ENCODE measurements at places on chromosomes 11 and 22. TPM values are rescaled to one million over a fixed set of nuclear protein-coding genes. Genes with fewer than 3 reads are reported as not detected.

C1QTNF4 gene
- 15.4 TPM for total RNA-seq

DNA sequence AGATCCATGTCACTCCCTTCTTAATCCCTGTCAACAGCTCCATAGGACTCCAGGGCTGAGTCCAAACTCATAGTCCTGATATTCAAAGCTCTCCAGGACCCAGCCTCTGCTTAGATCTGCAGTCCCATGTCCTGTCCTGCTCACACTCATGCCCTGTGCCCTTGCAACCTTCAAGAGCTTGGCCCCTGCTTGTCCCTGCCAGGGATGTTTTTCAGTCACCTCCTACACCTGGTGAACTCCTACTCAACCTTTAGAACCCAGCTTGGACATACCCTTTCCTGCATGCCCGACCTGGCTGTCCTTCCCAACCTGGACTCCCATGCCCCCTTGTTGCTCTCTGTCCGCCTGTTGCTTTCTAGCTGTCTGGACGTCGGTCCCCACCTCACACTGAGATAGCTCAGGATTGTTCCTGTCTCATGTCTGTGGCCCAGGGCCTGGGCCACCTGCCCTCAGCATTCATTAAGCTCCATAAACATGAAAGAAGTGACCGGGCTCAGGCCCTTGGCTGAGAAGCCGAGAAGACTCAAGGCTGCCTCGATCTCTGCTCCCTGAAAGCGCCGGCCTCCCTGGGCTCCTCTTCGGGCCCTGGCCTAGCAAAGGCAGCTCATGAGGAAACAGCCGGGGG, 48.8 kb upstream of the RTL6 start:
- DNase-seq = no peak

DNA sequence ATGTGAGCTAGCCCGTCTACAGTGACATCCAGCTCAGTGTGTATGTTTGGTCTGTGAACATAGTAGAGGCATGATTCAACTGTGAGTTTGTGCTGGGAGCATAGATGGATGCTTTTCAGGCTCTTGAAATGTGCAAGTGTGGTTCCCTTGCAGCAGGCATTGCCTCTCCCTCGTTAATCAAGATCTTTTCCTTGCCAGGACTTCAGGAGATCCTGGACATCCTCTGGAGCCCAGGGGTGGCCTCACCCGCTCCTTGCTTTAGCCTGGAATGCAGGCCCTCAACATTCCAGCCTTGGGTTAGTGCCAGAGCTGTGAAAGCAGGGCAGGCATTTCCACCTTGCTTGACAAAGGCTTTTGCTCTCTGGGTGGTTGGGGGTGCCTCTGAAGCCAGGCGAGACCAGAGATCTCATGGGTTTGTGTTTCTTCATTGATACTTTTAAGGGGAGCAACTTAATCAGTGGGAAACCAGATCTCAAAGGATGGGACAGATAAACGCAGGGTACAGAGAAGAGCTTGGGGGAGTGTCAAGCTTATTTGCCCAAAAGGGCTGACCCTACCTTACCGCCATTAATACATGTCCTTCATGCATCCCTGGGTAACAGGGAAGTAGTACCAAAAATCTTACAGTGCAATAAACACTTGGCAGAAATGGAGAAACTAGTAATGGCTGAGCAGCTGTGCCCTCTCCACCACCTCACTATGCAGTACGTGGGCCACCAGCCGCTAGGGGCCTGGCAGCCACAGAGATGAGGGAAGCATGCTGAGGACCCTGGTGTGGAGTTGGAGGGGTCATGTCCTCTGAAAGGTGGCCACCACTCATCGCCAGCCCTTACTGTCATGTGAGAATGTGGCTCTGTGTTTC, 72.1 kb downstream of the PTPRJ start:
- no peak for DNase-seq

DNA sequence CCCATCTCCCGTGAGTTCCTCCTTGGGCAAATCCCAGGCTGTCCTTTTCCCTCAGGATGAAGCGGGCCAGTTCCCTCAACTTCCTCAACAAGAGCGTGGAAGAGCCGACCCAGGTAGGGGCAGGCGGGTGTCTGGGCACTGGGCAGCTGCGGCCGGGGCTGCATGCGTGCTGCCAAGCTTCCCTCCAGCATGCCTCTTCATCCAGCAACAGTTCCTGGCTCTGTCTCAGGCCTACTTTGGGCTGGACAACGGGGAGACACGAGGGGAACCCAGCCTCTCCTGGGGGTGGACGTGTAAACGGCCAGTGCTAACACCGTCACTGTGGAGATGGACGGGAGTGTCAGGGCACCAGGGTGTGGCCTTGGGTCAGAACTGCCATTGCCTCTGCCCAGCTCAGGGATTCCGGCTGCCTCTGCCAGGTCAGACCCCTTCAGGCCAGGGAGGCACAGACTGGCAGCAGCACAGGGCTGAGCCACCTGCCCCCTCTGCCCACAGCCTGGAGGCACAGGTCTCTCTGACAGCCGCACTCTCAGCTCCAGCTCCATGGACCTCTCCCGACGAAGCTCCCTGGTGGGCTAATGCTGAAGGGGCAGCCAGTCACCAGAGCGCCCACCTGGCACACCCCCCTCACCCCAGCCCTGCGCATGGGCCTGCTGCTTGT, 1.9 kb upstream of the RAB1B start:
- DNase-seq = no peak

DNA sequence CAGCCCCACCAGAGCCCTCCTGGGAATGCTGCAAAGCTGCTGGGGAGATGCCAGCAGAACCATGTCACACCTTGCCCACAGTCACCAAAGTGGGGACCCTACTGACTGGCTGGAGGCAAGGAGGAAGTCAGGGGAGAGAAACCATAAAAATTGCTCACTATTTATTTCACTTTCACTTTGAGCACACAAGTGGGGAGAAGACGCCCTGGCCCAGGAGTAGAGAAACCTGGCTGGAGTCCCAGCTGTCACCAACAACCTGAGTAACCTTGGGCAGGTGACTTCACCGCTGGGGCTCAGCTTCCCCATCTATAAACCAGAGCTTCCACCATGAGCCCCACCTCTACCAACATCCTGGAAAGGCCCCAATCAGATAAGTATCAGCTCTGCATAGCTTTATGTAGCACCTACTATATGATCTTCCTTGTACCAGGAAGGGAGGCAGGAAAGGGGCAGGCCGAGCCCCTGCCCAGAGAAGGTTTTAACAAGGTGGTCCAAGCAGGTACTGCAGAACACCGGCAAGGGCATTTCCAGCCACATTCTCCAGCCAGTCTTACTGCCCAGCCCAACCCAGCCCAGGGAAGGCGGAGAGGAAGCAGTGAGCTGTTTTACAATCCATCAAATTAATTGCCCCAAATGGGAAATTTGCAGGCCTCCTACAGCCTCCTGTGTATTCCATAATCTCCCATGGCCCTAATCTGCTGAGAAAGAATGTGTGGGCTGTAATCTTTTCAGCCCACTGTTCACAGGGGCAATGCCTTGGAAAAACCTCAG, 27.6 kb downstream of the PLEKHA7 start:
- DNase-seq = no peak

GRCh38 chr22:42758931-42759629, 38.4 kb upstream of the A4GALT start:
- no peak for DNase-seq

- no peak for DNase-seq
Observed at GRCh38 chr11:66345316-66345649, 379 bp upstream of the BRMS1 start.

GRCh38 chr11:133952199-133953190, 4.3 kb downstream of the IGSF9B start:
- DNase-seq = no peak

GLYAT gene
- not detected for total RNA-seq

DNA sequence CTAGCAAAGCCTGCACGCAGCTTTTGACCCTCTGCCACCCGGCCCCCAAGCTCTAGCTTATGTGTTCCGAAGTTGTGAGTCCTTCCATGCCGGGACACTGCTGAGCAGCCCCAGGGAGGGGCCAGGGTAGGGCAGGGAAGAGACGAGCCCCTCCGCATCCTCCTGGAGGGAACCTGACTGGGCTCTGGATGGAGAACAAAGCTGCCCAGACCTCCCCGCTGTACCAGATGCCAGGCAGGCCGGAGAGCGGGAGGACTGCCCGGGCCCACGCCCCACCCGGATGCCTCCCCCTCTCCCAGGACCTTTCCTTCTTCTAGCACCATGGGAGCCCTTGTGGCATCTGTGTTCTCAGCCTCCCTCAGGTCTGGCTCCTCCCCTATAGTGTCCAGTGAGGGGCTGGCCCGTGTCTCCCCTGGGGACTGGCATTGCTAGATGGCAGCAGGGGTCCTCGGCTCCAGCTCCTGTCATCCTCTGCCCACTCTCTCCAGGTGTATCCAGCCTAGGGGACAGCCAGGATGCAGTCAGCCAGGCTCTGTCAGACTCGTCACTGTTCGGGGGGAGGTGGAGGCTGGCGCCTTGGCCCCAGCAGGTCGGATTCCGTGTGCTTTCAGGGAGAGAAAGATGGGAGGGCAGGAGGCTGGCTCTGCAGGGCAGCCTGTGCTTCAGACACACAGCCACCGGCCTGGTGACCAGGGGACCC, 46.1 kb downstream of the ALX4 start:
- DNase-seq = no peak

DNA sequence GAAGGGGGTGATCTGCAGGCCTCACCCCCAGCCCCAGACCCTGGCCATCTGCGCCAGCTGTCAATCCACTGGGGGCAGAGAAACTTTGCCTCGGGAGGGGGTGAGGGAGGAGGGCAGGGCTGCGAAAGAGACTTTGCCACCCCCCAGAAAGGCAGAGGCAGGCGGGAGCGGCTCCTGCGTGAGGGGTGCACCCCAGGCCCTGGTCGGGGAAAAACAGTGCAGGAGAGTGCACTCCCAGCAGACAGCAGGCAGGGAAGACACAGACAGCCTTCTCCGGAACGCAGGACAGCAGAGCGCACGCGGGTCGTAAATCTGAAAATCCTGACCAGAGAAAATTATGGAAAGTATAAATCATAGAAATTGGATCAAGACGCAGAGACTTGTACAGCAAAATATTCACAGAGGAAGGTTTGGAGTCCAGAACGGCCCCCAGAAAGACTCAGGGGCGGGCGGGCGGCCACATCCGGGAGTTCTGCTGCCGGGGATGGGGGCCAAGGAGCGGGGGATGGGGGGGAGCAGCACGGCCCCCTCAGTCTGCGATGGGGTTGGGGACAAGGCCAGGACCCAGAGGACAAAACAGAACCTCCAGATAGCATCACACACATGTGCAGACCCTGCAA, 8.0 kb upstream of the MRPL23 start:
- DNase-seq = no peak

GRCh38 chr11:6599881-6600390, 3.5 kb downstream of the RRP8 start:
- peak; percentile 16 for DNase-seq

DNA sequence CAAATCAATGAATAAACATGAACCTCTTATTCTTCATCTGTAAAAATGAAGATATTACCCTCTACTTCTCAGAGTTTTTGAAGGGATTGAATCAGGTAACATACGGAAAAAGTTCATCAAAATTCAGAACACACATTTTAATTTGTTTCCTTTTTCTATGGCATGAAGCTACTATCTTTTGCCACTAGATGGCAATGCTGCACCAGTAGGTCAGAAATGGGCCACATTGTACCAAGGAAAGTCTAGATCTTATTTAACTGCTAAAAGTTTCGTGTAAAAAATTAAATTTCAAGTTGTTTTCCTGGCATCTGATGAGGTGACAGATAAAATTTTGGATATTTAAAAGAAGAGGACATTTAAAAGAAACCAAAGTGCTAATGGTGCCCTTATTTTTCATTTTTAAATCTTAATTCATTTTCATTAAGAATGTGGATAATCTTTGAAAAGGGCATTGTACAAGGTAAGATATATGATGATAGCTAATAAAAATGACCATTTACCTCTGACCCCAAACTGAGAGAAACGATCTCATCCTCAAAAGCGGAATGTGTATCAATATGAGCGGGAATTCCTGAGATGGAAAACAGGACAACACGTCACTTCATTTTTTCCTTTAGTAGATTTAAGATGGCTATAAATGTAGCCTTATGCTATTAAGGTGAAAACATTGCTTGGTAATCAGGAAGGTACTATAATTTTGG, 16.1 kb downstream of the ALKBH8 start:
- no peak for DNase-seq

CCDC87 gene
- total RNA-seq = not detected

MS4A6A gene
- total RNA-seq = 51.7 TPM

- peak; percentile 65 for DNase-seq
Observed at GRCh38 chr11:100687630-100688395, 725 bp downstream of the ARHGAP42 start.

- DNase-seq = no peak
Observed at GRCh38 chr22:30045901-30046715, 34.2 kb upstream of the HORMAD2 start.

DNA sequence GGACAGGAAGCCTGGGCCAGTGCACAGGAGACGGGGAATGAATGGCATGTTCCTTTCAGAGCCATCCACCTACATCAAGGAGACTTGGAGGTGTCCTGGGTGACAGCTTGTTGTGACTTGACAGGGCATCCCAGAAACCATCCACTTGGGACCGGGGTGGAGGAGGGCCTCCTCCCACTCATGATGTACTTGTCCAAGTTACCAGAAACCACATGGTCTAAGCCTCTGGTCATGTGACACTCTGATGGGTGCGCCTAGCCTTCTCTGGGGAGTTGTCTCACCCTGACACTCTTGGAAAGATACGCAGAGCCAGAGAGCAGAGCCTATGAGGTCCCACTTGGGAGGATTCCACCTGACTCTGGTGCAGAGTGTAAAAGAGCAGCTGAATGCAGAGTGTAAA, 21.6 kb upstream of the FXYD6 start:
- DNase-seq = peak; percentile 9

RGL4 gene
- 0.21 TPM for total RNA-seq

DNA sequence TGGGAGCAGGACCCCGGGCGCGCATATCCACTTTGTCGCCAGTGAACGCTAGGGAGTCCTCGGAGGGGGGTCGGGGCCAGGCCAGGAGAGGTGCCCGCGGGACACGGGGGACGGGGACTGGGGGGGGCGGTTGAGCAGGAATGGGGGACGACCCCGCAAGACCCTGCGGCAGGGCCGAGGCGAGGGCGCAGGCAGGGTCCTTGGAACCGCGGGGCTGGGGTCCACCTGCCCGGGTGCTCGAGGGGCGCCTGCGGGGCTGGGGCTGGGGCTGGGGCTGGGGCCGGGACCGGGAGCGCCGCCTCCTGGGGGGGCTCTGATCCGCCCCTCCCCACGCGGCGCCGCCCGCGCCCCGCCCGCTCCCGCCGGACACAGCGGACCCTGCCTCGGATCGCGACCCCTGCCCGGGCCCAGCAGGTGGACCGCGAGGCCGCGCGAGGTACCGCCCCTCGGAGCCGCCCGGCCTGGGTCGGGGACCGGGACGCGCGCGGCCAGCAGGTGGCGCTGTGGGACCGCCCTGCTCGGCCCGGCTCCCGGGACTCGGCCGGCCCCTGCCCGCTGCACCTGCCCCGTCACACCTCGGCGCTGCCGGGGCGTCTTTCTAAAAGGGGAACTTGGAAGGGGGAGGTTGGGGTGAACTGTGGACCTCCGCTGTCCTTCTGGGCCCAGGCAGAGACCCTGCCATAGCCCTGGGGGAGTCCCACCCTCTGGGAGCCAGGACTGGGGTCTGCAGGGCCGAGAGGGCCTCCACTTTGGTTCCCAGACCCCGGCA, 11.0 kb downstream of the CRELD2 start:
- DNase-seq = peak; percentile 46

GRCh38 chr11:31646216-31646615, 136.6 kb downstream of the ELP4 start:
- no peak for DNase-seq
